NAMALWA (cell line): ENCODE measurements at places on chromosomes 3 and 15.

- DNase-seq = no peak
These were observed 175.6 kb downstream of the GREM1 start for GRCh38 chr15:32893421-32893820.

- no peak for DNase-seq
These were observed 80.8 kb upstream of the PROK2 start for GRCh38 chr3:71865727-71866126.

- DNase-seq = no peak
These were observed 75.0 kb downstream of the BFSP2 start for GRCh38 chr3:133474817-133475216.

DNA sequence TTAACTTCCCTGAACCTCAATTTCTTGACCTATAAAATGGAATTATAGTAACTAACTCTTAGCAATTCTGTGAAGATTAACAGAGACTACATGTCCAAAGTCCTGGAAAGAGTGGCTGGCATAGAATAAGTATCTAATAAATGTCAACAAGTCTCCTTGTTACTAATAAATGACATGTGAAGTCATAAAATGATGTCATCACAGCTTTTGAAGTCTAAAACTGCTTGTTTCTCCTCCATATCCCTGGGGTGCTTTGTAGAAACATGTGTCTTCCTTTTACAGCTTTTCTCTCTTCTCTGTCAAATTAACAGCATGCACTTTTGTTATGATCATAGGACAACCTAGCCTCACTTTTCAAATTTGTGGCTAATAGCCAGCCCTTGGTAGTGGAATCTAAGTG, 510.2 kb downstream of the NTRK3 start:
- DNase-seq = no peak

DNA sequence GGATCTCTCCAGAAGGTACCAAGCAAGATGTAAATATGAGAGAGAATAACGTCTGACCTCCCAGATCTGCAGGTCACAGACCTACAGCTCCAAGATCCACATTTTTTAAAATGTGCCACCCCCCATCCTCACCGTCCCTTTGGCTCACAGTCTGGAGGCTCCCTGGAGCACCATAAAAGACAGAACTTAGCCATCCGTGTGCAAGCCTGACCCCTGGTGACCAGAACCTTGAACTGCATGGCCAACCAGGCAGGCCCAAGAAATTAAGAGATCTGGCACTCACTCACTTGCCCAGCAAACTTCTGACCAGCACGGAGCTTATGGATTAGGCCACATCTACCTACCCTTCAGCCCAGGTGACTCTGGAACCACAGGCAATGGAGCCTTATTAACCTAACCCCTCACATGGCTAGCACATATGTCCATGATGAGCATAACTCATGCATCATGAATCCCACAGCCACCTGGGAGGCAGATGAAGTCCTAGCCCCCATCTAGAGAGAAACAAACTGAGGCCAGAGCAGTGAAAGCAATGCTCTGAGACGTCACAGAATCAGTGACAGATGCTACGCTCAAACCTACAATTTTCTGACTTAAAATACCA, 275.3 kb downstream of the UACA start:
- DNase-seq = peak; percentile 70

GRCh38 chr3:178059836-178060235, 476.4 kb upstream of the KCNMB2 start:
- DNase-seq = no peak

DNA sequence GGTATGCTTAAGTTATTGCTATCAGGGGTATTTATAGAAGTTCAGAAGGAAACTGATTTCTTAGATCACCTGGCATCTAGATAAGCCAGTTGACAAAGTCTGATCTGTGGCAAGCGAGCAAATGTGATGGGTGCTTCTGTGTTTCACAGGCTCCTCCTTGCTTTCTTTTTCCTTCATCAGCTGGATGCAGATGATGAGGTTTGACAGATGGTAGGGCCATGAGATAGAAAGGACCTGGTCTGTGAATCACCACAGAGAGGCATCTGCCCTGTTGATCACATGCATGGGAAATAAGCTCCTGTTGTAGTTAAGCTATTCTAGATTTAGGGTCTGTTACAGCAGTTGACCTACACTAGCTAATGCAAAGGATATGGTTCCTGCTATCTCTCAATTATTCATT, 372.0 kb downstream of the NEK10 start:
- DNase-seq = no peak
